Dermis blood vessel endothelial cell (primary cell): ENCODE measurements at places on chromosomes 2 and 18. TPM values are rescaled to one million over a fixed set of nuclear protein-coding genes. Genes with fewer than 3 reads are reported as not detected.

DNA sequence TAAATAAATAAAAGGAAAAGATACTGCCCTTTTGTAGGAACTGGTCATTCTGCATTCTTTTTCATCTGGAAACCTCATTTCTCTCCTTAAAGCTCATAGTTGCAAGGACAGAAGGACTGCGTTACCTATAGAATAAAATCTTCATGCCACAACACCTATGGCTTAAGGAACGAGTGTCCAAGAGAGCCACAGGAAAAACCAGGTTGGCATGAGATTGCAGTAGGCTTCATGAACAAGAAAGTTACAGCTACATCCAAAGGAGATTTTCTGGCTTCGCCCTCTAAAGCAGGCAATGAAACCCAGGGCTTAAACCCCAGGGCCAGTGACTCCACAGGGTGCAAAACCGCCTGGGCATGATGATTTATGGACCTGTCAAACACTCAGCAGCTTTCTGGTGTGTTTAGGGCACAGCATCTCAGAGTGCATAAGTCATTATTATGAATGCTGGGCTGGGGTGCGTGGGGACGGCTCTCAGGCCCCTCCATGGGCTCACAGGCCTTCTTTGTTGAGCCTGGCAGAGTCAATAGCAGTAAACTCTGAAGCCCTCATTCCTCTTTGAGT is 30.7 kb upstream of the PIEZO2 start:
- DNase-seq = no peak

The LHCGR gene
- not detected in 2 replicates for total RNA-seq

DNA sequence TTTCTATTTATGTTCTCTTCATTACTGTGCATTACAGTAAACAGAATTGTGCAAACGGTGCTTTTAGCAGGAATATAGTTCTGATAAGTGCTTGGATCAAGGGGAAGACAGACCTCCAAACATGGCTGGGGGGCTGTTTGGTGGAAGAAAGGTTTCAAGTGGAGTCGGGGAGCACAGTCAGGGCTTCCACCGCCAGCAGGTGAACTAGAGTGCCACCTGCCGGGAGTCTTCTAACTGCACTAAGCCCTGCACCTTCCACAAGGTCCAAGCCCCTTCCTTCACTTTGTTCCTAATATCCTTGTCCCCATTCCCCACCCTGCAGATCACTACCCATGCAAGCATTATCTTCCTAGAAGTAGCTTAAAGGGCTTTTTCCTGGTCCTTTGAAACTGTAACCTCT is 11.1 kb downstream of the ONECUT2 start:
- peak; percentile 62 for DNase-seq

DNA sequence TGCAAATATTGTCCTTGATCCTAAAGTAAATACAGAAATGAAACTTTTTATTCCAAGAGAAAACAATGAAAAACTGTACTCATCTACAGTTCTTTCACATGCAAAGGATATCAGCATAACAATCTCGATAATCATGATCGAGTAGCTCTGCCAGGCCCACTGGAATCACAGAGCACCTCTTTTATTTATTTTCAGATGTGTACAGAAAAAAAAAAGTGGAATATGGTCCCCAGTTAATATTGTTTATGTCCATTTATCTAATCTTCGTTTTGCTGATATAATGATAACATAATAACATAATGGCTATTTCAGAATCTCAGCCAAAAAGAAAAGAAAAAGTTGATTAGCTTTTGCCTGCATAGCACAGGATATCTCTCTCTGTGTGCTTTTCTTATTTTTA is 6.5 kb downstream of the ZNF385B start:
- DNase-seq = no peak

The IL1F10 gene
- total RNA-seq = not detected in 2 replicates

DNA sequence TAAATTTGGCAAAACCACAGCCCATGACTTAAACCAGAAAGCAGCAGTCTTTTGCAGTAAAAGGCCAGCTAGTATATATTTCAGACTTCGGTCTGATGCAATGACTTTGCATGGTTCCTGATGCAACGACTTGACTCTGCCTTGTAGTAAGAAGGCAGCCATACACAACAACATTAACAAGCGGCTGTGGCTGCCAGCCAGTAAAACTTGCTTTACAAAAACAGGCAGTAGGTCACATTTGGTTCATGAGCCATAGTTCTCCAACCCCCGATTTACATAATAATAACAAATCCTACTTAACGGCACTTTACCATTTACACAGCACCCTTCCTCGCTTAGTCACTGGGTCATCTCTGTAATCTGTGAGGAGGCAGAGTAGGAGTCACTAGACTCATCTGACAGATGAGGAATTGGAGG is 410.3 kb downstream of the LRATD1 start:
- DNase-seq = no peak

GRCh38 chr2:37612382-37612781 is 59.1 kb downstream of the CDC42EP3 start:
- DNase-seq = no peak

DNA sequence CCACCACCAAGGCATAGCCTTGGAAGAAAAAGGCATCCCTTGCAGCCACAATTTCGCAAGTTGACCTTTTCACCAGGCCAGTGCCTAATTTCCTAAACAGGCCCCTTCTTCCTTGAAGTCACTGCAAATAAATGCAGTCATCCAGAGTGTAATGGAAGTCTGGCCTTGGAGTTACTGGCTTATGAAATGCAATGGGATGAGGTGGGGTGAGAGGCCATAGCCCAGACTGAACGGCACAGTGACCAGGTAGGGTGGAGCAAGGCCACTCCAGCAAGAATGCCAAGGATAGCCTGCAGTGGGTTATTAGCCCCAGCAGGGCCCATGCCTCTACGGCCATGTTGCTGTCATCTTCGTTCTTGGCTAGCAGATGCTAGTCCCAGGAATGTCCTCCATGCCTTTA is 68.4 kb downstream of the BCL11A start:
- DNase-seq = no peak

The CCBE1 gene
- 0.14 and 0.68 TPM in 2 replicates for total RNA-seq

GRCh38 chr2:241599615-241600014 is 37.3 kb downstream of the THAP4 start:
- no peak for DNase-seq

DNA sequence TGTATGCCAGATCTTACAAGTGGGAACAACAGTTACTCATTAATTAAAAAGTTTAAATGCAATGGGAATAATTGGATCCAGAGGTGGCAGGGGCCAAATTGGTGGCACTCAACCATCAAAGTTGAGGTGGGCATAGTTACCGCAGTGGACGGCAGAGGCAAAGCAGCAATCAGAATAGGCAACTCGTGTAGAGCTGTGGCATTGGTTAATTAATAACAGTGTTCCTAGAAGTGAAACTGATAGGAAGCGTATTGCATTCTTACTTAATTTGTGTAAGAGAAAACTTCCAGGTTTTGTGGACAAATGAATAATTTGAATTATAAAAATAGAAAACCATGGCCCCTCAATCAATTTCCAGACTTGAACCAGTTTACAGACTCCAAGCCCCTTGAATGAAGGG is 1068.2 kb upstream of the ACVR2A start:
- DNase-seq = no peak
